ENCODE measurements at places on chromosomes 7 and 10. TPM values are rescaled to one million over a fixed set of nuclear protein-coding genes. Genes with fewer than 3 reads are reported as not detected.

DNA sequence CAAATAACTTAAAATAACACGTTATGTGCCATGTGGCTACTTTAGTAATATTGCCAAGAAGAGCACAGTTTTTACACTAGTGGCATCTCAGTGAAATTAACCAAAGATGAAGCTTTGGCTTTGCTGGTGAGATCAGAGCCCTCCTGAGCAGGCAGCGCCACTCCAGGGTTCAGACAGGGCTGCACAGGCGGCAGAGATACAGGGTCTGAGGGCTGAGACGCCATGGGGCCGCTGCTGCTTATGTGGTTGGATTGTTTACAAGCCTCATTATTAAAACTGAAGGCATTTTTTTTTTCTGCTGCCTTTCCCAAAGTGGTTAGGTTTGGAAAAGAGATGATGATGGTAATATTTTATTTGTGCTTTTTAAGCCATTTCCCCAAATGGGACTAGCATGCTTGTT lies 68.8 kb upstream of the DNAJB6 start:
- DNase-seq = no peak
- peaks cover 41% of the 10 kb centered on the region for H3K36me3 ChIP-seq
- H3K4me1 ChIP-seq = peaks cover 14% of the 10 kb centered on the region
- no peaks in the 10 kb centered on the region for H3K27me3 ChIP-seq
- H3K27ac ChIP-seq = no peak overlapping the region

DNA sequence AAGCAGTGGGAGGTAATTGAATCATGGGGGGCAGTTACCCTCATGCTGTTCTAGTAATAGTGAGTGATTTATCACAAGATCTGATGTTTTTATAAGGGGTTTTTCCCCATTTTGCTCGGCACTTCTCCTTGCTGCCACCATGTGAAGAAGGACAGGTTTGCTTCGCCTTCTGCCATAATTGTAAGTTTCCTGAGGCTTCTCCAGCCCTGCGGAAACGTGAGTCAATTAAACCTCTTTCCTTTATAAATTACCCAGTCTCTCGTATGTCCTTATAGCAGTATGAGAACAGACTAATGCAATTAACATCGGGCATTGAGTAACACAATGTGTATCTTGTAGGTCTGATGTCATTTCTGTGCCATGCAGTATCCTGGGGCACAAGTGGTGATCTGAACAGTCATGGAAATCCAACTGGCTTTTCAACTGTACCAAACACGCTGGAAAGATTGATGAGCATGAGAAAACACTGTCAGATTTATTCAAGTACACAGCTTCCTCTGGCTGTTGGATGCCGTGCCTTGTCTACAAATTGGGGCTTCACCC lies 208.6 kb upstream of the KIAA1217 start:
- DNase-seq = no peak
- peaks cover 4% of the 10 kb centered on the region for H3K27me3 ChIP-seq
- no peak overlapping the region for H3K27ac ChIP-seq
- H3K4me1 ChIP-seq = no peaks in the 10 kb centered on the region
- no peak overlapping the region for H3K4me3 ChIP-seq
- no peaks in the 10 kb centered on the region for H3K36me3 ChIP-seq

DNA sequence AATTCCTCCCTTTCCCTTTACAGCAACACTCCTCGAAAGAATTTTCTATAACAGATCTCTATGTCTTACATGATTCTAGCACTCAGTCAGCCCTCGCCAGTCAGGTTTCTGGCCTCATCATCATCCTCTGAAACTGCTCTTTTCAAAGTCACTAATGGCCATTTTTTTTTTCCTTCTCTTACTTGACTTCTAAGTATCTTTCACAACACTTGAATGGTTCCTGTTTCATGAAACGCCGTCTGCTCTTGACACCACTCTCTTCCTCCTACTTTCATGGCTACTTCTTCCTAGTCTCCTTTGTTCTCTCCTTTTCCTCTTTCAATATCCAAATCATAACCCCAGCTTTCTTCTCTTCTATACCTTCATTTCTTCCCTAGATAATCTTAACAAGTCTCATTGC lies 100.5 kb upstream of the NRP1 start:
- H3K4me3 ChIP-seq = no peak overlapping the region
- H3K27me3 ChIP-seq = no peaks in the 10 kb centered on the region
- no peak for DNase-seq
- H3K27ac ChIP-seq = no peak overlapping the region

GRCh38 chr10:67864607-67865371 lies 19.7 kb upstream of the SIRT1 start:
- no peak overlapping the region for H3K4me3 ChIP-seq
- no peaks in the 10 kb centered on the region for H3K27me3 ChIP-seq
- no peak for DNase-seq
- no peaks in the 10 kb centered on the region for H3K36me3 ChIP-seq

GRCh38 chr10:70833601-70834000 lies 17.9 kb downstream of the SGPL1 start:
- H3K4me1 ChIP-seq = peaks cover 45% of the 10 kb centered on the region
- peak overlapping the region; percentile 60 for H3K27ac ChIP-seq
- peaks cover 4% of the 10 kb centered on the region for H3K36me3 ChIP-seq
- no peak overlapping the region for H3K4me3 ChIP-seq
- no peaks in the 10 kb centered on the region for H3K27me3 ChIP-seq

DNA sequence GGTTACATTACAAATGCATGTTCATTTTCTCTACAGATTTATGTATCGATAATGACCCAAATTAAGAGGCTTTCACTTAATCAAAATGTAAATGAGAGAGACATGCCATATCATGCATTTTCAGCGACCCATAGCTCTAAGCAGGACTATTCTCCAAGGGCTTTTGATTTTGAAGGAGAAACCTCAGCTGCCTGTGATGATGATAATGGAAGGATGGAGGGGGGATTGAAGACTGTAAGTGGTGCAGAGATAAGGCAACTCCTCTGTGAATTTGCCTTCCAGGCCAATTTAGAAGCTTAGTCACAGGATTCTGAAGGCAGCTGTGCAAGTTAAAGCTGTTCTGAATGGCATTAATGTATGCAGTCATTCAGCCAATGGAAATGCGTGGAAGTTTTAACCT lies 8.3 kb downstream of the VSTM2A start:
- H3K4me3 ChIP-seq = no peak overlapping the region
- no peak overlapping the region for H3K27ac ChIP-seq
- H3K4me1 ChIP-seq = no peaks in the 10 kb centered on the region
- H3K36me3 ChIP-seq = no peaks in the 10 kb centered on the region

Gene ZNF680
- polyA plus RNA-seq = 4.5 TPM

DNA sequence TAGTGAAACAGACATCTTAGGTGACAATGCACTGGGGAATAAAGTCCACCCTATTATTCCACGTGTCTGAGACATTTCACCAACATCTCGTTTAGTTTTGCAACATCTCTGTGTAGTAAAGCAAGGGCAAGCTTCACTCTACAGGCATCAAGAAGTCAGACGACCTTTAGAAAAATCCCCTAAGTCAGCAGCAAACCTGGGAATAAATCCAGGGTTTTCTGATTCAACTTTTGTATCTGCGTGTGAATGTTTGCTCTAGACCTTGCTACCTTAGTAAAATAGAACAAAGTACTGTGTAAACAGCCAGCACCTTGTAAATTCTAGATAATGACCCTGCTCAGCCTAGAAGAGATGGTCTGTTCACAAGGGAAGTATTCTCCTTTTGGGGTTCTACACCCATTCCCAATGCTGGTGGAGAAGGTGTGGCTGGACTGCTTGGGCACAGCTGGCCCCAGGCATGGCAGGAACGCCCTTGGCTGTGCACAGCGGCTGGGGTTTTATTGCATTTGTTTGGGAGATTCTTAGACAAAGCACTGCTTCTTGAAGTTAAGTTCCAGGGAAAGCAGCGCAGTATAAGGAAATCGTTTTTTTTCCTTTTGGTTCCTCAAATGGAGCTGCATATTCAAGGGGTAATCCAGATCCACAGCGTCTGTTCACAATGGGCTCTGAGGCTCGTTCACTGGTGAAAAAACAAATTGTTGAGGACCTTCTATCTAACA lies 38.3 kb upstream of the GALNTL5 start:
- peaks cover 8% of the 10 kb centered on the region for H3K27me3 ChIP-seq
- H3K27ac ChIP-seq = no peak overlapping the region
- no peak overlapping the region for H3K4me3 ChIP-seq
- H3K36me3 ChIP-seq = no peaks in the 10 kb centered on the region

DNA sequence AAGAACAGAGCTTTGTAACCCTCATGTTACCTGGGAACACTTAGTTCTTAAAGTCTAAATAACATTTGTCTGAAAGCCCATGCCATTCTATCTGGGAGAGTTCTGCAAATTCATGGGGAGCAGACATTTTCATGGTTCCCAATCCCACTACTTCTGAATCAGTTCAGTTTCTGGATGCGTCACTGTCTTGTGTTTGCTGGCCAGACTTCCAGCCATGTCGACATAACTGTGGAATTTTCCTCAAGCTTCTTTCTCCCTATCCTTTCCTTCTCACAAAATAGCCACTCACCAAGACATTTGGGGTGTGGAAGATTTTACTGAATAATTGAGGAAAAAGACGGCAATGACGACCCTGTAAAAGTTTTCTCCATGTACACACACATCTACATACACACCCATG lies 272.5 kb downstream of the NEBL start:
- DNase-seq = no peak

Gene DHTKD1
- 7.8 TPM for polyA plus RNA-seq

- no peaks in the 10 kb centered on the region for H3K36me3 ChIP-seq
- no peaks in the 10 kb centered on the region for H3K4me1 ChIP-seq
- H3K27ac ChIP-seq = no peak overlapping the region
- DNase-seq = no peak
- H3K4me3 ChIP-seq = no peak overlapping the region
- no peaks in the 10 kb centered on the region for H3K27me3 ChIP-seq
These were observed 391.5 kb upstream of the MGMT start for GRCh38 chr10:129075508-129075907.

DNA sequence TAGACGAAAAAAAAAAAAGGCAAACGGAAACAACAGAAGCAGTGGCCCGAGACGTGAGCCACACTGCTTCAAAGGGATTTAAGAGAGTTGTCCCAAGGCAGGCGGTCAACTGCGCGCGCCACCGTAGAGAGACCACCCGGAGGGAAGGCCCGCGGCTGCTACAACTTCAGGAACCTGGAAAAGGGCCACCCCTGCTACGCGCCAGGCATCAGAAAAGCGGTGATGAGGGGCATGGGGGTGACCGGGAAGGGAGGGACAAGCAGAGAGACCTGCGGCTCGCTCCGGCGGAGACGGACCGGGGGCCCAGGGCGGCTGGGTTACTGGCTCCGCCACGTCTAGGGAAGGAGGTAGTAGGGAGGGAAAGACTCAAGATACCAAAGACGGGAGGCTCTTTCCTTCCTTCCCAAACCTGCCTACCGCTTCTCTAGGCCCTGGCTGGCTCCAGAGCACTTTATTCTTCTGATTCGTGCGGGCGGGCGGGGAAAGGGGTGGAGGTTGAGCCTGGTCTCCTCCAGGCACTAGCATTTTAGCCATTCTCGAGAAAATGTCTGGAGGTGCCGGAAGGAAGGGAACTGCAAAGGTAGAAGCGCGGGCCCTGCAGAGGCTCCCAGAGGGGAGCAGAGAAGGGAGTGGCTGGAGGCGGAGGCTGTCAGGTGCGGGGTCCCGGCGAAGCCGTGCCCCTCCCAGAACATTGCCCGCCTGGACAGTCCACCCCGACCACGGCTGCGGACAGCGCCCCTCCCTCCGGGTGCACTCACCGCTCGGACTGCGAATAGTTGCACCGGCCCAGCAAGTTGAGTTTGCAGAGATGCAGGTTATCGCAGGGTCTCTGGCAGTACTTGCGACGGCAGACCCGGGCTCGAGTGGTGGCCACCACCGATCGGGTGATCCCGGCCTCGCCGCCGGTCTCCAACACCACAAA lies 993 bp downstream of the ZC3HAV1 start:
- peaks cover 15% of the 10 kb centered on the region for H3K4me1 ChIP-seq
- H3K27ac ChIP-seq = peak overlapping the region; percentile 75
- peak overlapping the region; percentile 90 for H3K4me3 ChIP-seq
- no peak for DNase-seq
- no peaks in the 10 kb centered on the region for H3K36me3 ChIP-seq

DNA sequence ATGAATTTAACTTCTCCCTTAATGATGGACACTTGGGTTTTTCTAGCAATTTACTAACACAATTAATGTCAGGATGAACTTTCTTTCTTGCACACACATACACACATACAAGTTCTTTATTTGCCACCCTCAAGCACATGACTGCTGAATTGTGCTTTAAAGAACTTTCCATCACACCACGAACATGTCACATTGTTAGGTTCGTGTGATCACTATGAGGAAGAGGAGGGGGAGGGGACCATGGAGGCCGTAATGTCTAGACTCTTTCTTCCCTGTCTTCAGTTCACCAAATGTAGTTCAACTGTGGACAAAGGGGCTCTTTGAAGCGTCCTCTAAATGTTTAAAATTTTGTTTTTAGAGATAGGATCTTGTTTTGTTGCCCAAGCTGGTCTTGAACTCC lies 31.0 kb downstream of the NUP42 start:
- no peaks in the 10 kb centered on the region for H3K36me3 ChIP-seq
- no peak overlapping the region for H3K4me3 ChIP-seq
- no peak for DNase-seq
- no peak overlapping the region for H3K27ac ChIP-seq

- no peak for DNase-seq
- H3K27ac ChIP-seq = no peak overlapping the region
- no peaks in the 10 kb centered on the region for H3K27me3 ChIP-seq
- peaks cover 11% of the 10 kb centered on the region for H3K4me1 ChIP-seq
- no peak overlapping the region for H3K4me3 ChIP-seq
- peaks cover 5% of the 10 kb centered on the region for H3K36me3 ChIP-seq
These were observed 9.4 kb downstream of the NUDT1 start for GRCh38 chr7:2251381-2251780.

Gene SFTPA2
- polyA plus RNA-seq = not detected

All from keratinocyte (primary cell).